ENCODE measurements at places on chromosomes 5 and 9.

GRCh38 chr9:6645355-6646292 lies at the start of gene GLDC:
Gene GLDC (minus strand): TSS chr9:6645729. CDS start chr9:6645499, 230 bp downstream.
- peak; percentile 27 for DNase-seq

DNA sequence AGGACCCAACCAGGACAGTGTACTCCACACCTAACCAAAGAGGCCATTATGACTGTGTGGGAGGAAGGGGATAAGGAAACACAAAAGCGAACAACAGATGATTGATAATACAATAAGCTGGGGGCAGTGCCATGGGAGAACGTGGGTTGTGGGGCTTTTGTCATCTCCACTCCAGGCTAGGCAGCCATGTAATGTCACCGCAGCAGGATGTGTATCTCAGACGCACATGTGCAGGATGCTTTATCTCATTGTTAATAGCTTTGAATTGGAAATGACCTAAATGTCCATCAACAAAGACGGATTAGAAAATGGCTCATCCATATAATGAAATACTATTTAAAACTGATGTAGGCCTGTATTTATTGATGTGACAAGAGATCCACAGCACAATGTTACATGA lies 51.0 kb downstream of the EPB41L4B start:
- no peak for DNase-seq

- no peak for DNase-seq
Measured at GRCh38 chr5:74492230-74492629, 148.3 kb downstream of the ENC1 start.

- DNase-seq, result no peak
Measured at GRCh38 chr5:168931638-168932345, 352.6 kb upstream of the PANK3 start.

GRCh38 chr9:70563431-70564204 lies 149.2 kb upstream of the KLF9 start:
- peak; percentile 26 for DNase-seq

- no peak for DNase-seq
Measured at GRCh38 chr9:72950875-72951442, 1.9 kb downstream of the ALDH1A1 start.

DNA sequence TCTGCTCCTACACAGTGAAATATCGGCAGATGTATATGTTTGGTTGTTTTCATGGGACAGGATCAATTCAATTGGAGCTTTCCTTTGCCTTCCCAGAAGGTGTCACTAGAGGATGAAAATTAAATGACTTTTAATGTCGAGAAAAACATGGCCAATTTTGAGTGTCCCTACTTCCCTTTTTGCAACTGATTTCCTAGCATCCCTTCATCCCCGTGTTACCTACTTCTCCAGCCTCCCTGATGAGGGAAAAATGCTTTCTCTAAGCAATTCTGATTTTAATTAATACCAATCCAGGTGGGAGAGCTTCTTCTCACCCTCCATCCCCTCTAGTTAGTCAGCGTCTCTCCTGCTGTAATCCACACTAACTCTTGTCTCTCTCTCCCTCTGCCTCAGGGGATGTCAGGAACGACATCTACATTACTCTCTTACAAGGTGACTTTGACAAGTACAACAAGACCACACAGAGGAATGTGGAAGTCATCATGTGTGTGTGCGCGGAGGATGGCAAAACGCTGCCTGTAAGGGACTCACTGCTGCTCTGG lies 64.9 kb downstream of the DOCK2 start:
- DNase-seq, result no peak

- DNase-seq, result no peak
Measured at GRCh38 chr9:130242270-130243014, 23.1 kb upstream of the HMCN2 start.

GRCh38 chr5:84218546-84218945 lies 166.1 kb downstream of the EDIL3 start:
- DNase-seq, result no peak

DNA sequence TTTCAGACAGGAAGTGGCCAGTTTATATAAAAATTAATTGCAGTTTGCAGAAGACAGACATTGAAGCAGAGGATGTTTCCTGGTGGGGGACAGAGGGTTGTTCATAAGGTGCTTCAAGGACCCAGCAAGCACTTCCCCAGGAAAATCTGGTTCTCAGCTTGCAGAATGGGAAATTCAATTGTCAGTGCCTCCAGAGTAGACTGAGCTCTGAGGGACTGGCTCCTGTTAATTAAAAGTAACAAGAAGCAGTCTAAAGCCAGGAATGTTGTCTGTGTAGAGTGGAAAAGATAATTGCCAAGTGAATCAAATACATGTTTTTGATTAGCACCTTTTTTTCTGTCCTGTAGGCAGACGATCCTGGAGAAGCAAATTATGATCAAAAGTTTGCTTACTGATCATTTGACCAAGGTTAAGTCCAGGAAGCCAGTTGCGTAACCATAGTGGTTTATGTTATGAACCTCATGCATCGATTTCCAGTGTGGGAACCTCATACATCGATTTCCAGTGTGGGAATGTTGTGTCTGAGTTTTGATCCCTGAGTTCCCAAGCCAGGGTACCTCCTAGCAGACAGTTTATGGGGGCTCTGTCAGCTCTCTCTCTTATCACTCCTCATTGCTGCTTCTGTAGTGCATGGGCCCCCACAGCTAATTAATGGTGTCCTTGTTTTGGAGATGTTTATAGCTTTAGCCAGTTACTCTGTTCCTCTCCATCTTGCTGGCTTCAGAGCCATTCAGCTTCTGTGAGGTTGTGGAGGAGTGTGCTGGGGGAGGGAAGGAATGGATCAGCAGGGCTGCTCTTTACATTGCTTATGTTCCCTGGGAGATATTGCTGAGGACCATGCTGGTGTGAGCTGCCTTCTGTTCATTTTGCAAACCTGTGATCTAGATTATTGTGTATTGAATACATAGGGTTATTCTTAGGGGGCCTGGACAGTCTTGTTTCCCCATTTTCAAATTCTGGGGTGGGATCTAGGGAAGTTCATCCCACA lies 17.1 kb downstream of the MSANTD3 start:
- no peak for DNase-seq

- DNase-seq, result no peak
Measured at GRCh38 chr5:123429993-123430392, 6.8 kb upstream of the CEP120 start.

- no peak for DNase-seq
Measured at GRCh38 chr5:133730346-133730745, 118.0 kb upstream of the FSTL4 start.

- no peak for DNase-seq
Measured at GRCh38 chr5:82211855-82212572, 66.1 kb downstream of the RPS23 start.

DNA sequence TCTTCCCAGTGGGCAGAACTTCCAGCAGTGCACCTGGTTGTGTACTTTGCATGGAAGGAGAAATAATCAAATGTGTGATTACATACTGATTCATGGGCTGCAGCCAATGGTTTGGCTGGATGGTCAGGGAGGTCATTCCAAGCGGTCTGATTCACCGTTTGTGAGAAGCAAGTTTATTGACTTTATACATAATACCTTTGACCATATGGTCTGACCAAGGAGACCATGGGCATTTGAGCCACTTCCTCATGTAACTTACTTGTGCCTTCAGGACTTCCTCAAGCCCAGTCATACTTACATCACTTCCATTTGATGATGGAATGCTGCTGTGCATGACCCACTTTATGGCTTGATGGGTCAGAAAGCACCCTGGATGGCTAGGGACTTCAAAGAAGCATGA lies 41.1 kb downstream of the DAP start:
- DNase-seq, result no peak

GRCh38 chr5:17436350-17436749 lies 61.7 kb upstream of the TAF11L2 start:
- no peak for DNase-seq

GRCh38 chr5:17005107-17005828 lies 69.2 kb upstream of the MYO10 start:
- DNase-seq, result no peak

DNA sequence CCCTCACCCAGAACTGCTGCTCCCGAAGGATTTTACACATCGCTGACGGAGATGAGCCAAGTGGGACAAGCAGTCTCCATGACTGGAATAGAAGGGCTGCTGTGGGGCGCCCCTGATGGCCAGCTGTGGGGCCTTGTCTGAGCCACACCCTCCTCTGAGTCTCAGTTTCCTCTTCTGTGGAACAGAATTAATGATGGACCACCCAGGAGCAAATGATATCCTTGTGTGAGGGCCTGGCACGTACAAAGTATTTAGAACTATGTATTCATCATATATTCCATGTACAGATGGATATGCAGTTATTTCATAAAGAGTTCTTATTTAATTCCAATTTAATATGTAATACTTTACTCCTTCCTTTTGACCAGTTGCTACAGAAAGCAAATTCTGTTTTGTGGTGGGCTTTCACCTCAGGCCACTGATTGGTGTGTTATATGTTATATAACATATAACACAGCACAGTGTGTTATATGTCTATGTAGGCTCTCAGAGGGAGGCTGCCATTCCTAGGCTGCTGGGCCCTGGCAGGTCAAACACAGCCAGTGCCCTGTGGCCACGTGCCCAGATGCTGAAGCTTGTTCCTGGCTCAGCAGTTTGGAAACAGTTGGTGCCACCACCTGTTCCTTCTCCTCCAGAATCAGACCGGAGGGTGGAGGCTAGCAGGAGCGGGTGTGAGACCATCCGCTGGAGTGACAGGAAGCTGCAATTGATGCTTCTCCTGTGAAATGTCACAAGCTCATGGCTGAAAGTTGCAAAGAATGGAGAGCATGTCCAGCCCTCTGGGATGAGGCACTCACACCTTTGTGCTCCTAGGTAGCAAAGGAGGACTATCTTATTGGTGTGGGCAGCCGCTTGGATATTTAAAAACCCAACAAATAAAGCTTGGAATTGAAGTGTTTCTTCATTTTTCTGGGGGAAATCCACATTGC lies 4.4 kb upstream of the FGD3 start:
- no peak for DNase-seq

GRCh38 chr9:112552229-112553056 lies 65.8 kb downstream of the KIAA1958 start:
- no peak for DNase-seq

GRCh38 chr5:62046191-62046590 lies 259.8 kb upstream of the KIF2A start:
- no peak for DNase-seq

GRCh38 chr5:99019812-99020697 lies 91.2 kb upstream of the CHD1 start:
- DNase-seq, result no peak

DNA sequence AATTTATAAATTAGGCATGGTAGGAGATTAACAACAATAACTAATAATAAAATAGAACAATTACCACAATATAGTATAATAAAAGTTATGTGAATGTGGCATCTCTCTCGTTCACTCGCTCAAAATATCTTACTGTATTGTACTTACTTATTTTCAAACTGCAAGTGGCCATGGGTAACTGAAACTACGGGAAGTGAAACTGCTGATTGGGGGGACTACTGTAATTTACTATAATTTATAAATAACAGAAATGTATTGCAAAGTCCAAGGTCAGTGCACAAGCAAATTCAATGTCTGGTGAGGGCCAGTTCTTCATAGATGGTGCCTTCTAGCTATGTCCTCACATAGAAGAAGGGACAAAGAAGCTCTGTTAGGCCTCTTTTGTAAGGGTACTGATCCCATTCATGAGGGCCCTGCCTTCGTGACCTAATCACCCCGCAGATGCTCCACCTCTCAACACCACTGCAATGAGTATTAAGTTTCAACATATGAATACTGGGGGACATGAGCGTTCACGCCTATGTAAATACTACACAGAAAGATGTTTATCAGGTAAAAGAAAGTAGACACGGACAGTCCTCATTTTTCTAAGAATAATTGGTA lies 39.0 kb downstream of the KCNIP1 start:
- no peak for DNase-seq

DNA sequence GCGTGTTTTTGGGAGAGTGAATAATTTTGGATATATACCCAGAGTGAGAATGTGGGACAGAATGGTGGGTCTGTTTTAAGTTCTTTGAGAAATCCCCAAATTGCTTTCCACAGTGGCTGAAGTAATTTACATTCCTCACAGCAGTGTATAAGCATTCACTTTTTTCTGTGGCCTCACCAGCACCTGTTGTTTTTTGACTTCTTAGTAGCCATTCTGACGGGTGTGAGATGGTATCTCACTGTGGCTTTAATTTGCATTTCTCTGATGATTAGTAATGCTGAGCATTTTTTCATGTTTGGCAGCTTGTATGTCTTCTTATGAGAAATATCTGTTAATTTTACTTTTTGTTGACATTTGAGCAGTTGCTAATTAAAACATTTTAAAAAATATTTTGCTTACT lies 9.4 kb upstream of the SPATA31D1 start:
- no peak for DNase-seq

DNA sequence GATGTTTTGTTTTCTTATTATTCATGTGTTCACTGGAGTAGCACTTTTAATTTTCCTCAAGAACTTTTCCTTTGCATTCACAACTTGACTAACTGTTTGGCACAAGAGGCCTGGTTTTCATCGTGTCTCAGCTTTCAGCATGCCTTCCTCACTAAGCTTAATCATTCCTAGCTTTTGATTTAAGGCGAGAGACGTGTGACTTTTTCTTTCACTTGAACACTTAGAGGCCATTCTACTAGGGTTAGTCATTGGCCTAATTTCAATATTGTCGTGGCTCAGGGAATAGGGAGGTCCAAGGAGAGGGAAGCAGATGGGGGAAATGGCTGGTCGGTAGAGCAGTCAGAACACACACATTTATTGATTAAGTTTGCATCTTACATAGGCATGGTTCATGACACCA lies 94.0 kb downstream of the ZNF462 start:
- DNase-seq, result no peak

- DNase-seq, result no peak
Measured at GRCh38 chr9:18056269-18056992, 417.5 kb upstream of the ADAMTSL1 start.

GRCh38 chr5:33650911-33651310 lies 210.1 kb downstream of the TARS1 start:
- no peak for DNase-seq

- no peak for DNase-seq
Measured at GRCh38 chr9:22241611-22242010, 205.0 kb upstream of the DMRTA1 start.

- DNase-seq, result no peak
Measured at GRCh38 chr5:164475339-164475977, 970.0 kb downstream of the MAT2B start.

DNA sequence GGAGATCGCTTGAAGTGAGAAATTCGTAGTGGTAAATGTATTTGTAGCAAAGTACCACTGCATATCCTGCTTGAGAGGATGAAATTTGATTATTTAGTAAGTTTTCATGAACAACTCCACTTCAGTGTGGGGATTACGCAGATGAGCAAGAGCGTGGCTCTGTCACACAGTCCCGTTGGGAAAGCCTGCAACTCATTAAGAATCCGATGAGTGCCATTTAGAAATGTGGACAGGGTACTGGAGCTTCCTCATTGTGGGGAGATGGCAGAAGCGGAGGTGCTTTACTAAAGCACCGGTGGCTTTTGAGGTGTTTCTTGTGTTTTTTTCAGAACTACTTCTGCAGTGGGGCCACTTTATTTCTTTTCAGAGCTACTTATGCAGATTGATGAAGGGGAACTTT lies 1.4 kb downstream of the TJP2 start:
- no peak for DNase-seq

- DNase-seq, result no peak
Measured at GRCh38 chr5:9358961-9359685, 186.8 kb downstream of the SEMA5A start.

Data from activated gamma-delta T cell treated with Interleukin-2 at 50 U/mL for 16 hours (primary cell).